Stimulated activated CD8-positive, alpha-beta memory T cell treated with anti-CD3 and anti-CD28 coated beads, Interleukin-15, amount 100 ng/mL, for 1 hour (primary cell): ENCODE measurements at places on chromosomes 2 and 18.

- DNase-seq = no peak
Measured at GRCh38 chr2:240248721-240249422, 108.4 kb upstream of the OTOS start.

DNA sequence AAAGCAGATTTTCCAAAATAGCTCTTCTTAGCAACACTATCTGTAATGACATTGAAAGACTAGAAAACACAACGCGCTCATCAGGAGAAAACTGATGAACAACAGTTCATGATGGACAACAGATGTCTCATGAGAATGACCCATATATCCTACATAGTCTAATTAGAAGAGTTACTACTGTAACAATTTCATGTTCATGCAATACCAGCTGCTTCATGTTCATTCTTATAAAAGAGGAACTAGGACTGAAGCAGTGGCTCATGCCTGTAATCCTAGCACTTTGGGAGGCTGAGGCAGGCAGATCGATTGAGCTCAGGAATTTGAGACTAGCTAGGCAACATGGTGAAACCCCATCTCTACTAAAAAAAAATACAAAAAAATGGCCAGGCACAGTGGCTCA lies 22.7 kb downstream of the TRAPPC8 start:
- no peak for DNase-seq

- no peak for DNase-seq
Measured at GRCh38 chr2:232584238-232584637, 33.7 kb downstream of the EIF4E2 start.

DNA sequence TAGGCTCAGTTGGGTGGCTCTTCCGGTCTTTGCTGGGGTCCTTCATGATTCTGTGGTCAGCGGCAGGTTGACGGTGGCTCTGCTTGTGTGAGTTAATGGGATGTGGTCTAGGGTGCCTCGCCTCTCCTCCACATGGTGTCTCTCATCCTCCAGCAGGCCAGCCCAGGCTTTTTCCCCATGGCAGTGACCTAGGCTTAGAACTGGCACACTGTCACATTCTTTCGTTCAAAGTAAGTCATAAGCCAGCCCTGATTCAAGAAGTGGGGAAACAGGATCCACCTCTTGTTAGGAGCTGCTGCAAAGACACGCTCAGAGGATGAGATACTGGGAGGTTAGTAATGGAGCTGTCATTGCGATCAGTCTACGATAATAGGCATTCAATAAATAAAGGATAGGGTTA lies 46.0 kb upstream of the CTIF start:
- no peak for DNase-seq

DNA sequence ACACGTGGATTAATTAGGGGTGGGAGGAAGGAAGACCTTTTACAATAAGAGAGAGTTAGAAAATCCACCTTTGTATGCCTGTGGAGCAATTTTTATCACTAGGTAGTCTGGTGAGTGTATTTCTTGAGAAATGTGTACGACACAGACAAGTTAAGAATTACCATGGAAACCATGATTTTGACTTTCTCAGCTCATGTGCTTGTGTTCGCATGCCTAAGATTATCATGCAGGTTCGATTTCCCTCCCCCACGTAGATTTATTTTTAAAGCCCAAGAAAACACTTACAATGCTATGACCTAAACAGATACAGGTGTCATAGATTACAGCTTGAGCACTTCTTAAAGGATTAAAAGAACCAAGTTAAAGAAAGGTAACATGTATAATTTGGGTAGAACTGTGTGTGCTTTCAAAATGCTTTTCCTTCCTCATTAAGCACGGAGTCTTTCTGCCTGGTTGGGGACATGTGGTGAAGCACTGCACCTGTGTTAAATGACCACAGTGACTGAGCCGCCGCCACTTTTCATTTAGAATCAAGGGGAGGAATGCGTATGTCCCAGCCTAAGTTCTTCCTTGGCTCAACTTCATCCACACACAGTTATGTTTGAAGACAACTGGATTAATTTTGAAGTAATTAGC lies 16.6 kb downstream of the SERTAD2 start:
- no peak for DNase-seq

- no peak for DNase-seq
Measured at GRCh38 chr2:210654091-210654490, 97.7 kb downstream of the CPS1 start.

- no peak for DNase-seq
Measured at GRCh38 chr18:70046796-70047195, 99.1 kb upstream of the CD226 start.

DNA sequence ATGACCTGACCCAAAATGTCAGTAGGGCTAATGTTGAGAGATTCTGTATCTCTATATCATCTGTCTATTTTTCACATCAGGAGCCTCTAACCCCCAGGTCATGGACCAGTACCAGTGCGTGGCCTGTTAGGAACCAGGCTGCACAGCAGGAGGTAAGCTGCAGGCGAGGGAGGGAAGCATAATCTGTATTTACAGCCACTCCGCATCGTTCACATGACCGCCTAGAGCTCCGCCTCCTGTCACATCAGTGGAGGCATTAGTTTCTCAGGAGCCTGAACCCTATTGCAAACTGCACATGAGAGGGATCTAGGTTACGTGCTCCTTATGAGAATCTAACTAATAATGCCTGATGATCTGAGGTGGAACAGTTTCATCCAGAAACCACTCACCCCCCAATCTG lies 180.6 kb downstream of the RDH14 start:
- no peak for DNase-seq

GRCh38 chr2:135582383-135582782 lies 51.1 kb downstream of the R3HDM1 start:
- no peak for DNase-seq

DNA sequence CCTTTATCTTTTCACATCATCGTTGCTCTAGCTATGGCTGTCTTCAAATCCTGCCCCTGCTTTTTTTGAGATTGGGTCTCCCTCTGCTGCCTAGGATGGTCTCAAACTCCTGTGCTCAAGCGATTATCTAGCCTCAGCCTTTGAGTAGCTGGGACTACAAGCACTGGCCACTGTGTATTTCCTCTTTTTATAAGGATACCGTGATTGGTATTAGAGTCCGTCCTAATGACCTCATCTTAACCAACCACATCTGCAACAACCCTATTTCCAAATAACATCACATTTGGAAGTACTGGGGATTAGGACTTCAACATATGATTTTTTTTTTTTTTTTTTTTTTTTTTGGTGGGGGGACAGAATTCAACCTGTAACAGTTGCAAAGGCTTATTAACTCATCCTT lies 9.1 kb downstream of the RESP18 start:
- DNase-seq = no peak

GRCh38 chr2:171362396-171362795 lies 71.4 kb downstream of the METTL8 start:
- DNase-seq = no peak

GRCh38 chr2:15334644-15335326 lies 226.3 kb downstream of the NBAS start:
- no peak for DNase-seq

- DNase-seq = no peak
Measured at GRCh38 chr2:187916799-187917198, 362.6 kb upstream of the TFPI start.

DNA sequence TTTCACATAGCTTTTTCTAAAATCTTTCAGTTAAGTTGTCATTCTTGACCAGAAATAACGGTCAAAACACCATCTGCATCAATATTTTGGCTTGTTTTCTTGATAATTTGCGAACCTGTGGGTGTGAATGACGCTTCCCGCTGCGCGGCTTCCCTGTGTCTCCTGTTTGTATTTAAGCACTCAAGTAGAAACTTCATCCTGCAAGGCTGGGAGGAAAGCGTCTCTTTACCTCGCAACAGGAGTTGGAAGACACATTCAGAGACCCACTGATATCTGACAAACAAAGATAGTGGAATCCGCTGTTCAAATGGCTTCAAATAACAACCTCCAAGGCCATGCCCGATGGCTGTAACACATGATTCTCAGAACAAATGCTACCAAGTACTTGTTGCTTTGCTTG lies 704.9 kb downstream of the DCDC2C start:
- no peak for DNase-seq

GRCh38 chr2:167925758-167926157 lies 321.6 kb downstream of the STK39 start:
- DNase-seq = no peak

- no peak for DNase-seq
Measured at GRCh38 chr2:26347286-26347865, 787 bp upstream of the ADGRF3 start.

DNA sequence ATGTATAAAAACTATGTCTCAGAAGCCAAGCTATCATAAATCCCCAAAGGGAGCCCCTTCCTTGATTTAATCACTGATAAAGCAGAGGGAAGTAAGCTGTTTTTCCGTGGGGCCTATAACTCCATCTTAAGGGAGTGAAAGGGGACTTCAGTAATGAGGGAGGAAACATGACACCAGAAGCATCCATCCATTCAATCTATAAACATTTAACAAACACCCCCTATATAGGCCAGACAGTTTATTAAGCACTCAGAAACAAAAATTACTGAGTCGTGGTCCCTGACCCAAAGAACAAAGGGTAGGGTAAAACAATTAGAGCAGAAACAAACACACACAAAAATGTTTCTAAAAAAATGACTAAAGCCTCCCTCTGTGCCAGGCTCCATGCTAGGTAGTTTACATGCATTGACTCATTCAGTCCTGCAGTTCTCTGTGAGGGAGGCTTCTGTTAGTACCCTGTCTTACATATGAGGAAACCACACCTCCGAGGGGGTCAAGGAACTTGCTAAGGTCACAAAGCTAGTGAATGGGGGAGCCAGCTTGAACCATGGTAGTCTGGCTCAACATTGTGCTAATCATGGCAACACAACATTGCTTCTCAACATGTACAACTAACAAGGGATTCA lies 472.1 kb downstream of the CDH2 start:
- DNase-seq = no peak

GRCh38 chr18:72869226-72870185 lies 1.7 kb upstream of the NETO1 start:
- DNase-seq = no peak

- no peak for DNase-seq
Measured at GRCh38 chr18:35132021-35132902, 91.0 kb downstream of the MAPRE2 start.
